SK-N-DZ (cell line): ENCODE measurements at places on chromosomes 13 and 19.

DNA sequence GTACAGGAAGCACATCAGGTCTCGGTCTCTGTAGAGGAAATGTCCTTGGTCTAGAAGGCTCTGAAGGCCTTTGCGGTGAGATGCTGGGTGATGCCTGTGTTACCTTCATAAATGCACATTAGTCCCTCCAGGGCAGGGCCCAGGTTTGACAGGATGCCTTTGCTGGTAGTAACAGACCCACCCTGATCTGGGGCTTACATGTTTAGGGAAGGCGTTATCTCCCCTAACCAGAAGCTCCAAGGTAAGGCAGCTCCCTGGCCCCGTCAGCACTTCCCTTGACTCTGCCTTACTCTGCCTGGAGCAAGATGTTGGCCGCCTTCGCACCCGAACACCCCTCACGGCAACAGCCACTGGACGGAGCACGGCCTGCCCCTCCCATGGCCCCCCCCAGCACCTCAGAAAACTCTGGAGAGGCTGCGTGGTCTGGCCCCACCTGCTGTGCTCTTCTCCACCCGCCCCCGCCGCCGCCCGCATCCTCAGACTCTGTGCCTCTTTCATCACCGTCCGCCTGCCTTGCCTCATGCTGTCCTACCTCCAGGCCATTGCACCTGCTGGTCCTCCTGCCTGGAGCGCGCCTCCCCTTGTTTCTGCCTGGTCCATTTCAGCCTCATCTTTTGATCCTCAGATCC lies 9.1 kb downstream of the AP2A1 start:
- DNase-seq, result no peak

- DNase-seq, result no peak
Measured at GRCh38 chr19:1416014-1416841, 8.8 kb downstream of the DAZAP1 start.

GRCh38 chr19:48962029-48962848 lies 2.9 kb upstream of the FTL start:
- DNase-seq, result peak; percentile 29

DNA sequence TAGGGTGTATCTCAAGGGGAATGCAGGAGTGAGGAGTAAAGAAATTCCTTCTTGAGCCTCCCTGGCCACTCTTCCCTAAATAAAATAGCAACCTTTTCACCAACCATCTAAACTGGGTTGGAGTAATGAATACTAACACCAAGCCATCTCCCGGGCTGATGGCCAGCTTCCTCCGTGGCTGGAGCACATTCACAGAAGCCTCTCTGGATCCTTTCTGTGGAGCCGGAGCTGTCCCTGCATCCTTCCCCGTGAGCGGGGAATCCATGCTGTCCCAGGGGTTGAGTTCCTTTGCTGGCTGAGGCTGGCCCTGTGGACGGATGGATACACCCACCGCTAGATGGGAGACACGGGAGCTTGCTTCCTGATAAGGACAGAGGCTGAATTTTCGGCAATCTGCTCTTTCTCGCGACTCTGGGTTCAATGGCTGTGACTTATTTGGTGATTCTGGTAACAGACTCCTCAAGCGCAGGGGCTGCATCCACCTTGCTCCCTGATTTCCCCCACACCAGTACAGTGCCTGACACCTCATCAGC lies 370.3 kb downstream of the ZNF536 start:
- DNase-seq, result no peak

DNA sequence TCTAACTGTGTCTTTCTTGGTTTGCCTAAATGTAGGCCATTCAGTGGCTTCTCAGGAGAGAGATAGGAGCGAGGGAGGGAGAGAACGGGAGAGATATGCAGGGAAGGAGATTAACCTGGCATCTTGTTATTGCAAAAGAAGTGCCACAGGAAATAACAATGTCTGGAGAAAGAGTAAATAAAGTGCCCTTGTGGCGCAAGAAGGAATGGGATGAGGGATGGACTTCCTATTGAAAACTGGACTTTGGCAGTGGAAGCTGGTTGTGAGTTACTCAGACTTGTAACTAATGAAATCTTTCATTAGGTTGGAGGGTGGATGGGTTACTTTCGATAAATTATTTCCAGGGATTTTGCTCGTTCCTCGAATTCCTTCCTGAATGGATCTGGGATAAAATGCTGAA lies 136.1 kb downstream of the LACC1 start:
- DNase-seq, result no peak

DNA sequence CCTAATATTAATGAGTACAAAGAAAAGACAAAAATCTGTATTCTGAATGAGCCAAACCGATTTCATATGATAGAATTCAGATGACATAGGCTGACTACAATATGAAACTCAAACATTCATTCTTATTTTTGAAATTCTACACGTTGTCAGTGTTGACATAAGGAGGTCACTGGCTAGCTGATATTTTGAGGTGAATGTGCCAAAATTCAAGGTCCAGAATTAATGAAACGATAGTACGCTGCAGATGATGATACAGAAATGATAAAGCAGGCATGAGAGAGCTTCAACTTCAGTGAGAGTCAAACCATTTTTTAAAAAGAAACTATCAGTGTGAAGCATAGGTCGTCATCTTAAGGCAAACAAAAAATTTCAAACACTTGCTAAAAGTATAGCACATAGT lies 88.2 kb downstream of the FREM2 start:
- no peak for DNase-seq

DNA sequence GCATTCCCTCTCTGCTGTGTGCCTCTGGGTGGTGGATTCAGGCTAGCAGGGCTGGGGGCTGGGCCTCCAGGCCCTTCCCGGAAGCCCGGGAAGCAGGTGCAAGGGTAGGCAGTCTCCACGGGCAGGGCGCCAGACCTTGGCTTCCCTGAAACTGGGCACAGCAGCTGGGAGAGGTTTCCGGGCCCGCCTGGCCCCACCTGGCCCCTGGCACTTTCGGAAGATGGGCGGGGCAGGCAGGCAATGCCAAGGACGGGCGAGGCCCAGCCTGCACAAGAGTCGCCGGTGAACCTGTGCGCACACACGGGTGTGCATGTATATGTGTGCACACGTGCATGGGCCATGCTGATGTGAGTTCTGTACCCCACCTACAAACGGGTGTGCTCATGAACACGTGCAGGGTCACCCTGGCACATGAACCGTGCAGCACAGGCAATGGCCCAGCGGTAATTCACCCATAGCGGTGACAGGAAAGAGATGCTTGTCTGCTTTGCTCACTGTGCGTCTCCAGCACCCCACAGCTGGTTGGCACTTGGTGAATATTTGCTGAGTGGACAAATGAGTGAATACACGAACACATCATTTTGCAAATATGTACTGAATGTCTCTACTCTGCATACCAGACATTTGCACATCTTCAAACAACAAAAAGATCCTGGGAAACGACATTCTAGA lies 15.3 kb downstream of the GADD45B start:
- DNase-seq, result no peak

GRCh38 chr19:16309643-16310042 lies 15.0 kb upstream of the KLF2 start:
- no peak for DNase-seq

- no peak for DNase-seq
Measured at GRCh38 chr19:45171211-45171623, 6.8 kb downstream of the TRAPPC6A start.

DNA sequence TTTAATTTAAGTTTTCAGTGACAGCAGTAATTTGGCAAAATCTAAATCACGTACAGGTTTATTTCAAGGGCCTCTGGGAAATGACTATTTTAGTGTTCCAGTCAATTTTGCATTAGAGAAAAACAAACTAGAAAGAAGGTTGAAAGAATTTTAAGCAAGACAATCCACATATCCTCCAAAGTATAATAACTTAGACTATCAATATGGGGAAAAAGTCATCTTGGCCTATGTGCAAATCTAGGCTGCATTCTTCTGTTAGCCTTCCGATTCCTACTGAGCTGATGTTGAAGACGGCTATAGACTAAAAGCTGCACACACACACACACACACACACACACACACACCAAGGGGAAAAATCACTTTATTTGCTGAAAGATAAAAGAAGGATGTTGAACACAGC lies 81.3 kb downstream of the SLITRK6 start:
- no peak for DNase-seq

DNA sequence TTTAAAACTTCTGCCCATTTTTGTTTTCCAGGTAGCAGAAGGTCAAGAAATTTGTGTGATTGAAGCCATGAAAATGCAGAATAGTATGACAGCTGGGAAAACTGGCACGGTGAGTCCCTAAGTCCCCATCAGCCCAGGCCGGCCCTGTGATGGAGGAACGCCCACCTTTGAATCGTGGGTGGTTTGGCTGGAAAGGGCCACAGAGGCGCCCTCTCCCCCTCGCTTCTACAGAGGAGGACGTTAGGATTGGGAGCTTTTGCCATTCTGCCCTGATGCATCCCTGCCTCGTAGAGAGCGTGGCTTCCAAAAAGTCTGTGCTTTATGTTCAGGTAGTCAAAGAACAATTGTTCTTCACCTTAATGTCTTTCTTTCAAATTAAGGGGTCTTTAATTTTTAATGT lies 60.9 kb downstream of the GGACT start:
- DNase-seq, result no peak

DNA sequence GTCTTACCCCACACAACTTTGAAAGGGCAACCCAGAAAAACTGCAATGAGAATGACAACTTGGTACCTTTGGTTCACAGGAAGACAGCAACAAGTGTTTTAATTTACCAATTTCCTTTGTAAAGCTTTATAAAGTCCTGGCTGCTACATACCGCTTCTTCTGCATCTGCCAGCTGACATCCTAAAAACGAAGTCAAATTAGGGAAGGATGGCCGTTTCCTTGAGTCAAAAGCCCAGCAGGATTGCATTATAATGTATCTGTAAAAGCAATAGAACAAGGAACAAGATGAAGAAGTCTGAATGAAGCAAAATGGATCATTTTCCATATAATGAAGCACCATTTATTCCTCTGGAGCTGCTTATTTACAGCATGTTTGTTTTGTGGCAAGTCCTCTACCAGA lies 25.8 kb upstream of the URAD start:
- no peak for DNase-seq

- DNase-seq, result no peak
Measured at GRCh38 chr19:4034048-4035017, 26.8 kb downstream of the PIAS4 start.

DNA sequence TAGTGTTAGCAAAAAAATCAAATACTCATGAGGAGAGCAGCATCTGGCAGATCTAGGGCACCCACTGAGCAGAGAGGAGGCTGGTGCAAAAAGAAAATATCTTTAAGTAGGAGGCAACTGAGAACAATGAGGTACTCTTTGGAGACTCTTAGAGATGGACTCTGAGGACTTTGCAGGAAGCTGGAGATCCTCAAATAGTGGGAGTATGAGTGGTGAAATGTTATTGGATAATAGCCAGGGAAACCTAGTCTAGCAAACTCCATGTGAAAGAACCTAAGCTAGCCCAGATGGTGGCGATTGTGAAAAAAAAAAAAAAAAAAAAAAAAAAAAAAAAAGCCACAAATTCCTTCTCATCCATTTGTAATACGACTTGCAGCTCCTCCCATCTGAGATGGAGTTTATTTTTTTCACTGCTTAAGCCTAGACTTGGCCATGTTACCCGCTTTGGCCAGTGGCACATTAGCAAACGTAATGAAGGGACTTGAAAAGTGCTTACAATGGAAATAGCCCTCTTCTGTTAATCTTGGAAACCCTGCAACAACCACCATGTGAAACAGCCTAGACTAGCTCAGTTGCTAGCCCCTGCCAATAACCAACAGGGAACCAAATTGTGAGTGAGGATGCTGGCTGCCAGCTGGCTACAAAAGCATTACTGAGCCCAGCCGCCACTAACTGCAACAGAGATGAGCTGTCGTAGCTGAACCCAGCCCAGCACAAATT lies 476.2 kb downstream of the KLF12 start:
- DNase-seq, result no peak

DNA sequence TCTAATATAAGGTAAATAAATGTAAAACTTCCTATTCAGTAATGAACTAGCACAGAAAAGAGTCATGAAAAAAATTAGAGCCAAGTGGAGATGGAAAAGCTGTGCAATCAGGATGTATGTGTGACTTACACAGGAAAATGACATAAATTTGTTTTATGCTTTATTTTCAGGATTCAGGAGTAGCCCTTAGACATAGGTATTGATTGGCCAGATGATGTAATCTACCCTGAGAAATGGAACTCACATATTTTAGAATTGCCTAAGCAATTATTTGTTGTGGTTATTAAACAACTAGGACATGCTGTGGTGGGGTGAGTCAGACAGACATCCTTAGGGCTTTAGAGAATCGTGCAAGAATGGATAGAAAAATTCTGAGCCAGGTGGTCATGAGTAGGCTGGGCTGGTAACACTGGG lies 110.6 kb downstream of the PCDH9 start:
- DNase-seq, result no peak

DNA sequence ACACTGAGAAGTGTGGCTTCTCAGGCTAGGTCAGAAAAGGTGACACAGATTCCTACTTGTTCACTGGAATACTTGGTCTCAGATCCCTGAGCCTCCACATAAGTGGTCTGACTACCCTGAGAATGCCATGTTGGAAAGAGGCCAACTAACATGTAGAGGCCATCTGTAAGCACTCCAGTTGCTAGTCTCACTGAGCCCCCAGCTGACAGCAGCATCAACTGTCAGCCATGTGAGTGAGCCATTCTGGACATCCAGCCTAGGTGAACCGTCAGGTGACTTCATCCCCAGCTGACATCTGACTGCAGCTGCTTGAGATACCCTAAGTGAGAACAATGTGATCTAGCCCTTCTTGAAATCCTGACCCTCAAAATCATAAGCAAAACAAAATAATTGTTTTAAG lies 18.1 kb upstream of the ARL11 start:
- peak; percentile 62 for DNase-seq

- DNase-seq, result no peak
Measured at GRCh38 chr13:73212482-73212881, 153.7 kb downstream of the KLF5 start.

GRCh38 chr19:50790396-50790795 lies at the start of gene ACP4:
Gene ACP4, plus strand, starts transcription at chr19:50790415. Its CDS starts 0 bp downstream, at chr19:50790415.
- DNase-seq, result no peak

- DNase-seq, result no peak
Measured at GRCh38 chr19:16473875-16474392, 2.2 kb upstream of the EPS15L1 start.

GRCh38 chr19:16652854-16653253 lies 7.1 kb downstream of the SMIM7 start:
- no peak for DNase-seq

DNA sequence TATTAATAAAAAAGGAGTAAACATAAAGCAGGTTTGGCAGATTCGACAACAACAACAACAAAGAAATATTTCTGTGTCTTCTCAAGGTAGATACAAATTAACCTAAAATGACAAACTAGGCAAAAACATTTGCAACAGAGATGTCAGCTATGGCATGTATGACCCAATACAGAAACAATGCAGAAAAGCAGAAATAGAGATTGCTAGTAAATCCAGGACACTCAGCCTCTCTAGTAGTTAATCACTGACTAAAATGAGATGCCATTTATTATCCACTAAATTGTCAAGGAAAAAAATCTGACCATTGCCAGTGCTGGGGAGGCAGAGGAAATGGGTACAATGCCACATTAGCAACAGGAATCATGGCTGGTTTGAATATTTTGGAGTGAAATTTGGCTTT lies 250.5 kb downstream of the TEX29 start:
- DNase-seq, result no peak

GRCh38 chr13:22276616-22277015 lies 605.7 kb downstream of the FGF9 start:
- no peak for DNase-seq
